Activated CD4-positive, alpha-beta T cell treated with anti-CD3 and anti-CD28 coated beads, Interleukin-2, amount 50 U/mL, for 1 hour (primary cell): ENCODE measurements at places on chromosomes 2 and 18.

GRCh38 chr2:159710601-159711180 lies 1.6 kb upstream of the MARCHF7 start:
- DNase-seq = no peak

GRCh38 chr2:64593035-64593655 lies 60.6 kb downstream of the SERTAD2 start:
- no peak for DNase-seq

GRCh38 chr2:46227022-46227421 lies 70.2 kb upstream of the EPAS1 start:
- DNase-seq = no peak

- no peak for DNase-seq
These were observed 2186.3 kb upstream of the CELF4 start for GRCh38 chr18:39751921-39752320.

- DNase-seq = peak; percentile 32
These were observed 25.2 kb downstream of the PDIA6 start for GRCh38 chr2:10787176-10787968.

GRCh38 chr2:118858485-118859156 lies 11.2 kb upstream of the EN1 start:
- no peak for DNase-seq

- DNase-seq = no peak
These were observed 245.4 kb upstream of the MEIS1 start for GRCh38 chr2:66189553-66189952.

GRCh38 chr2:220320326-220320725 lies 692.9 kb downstream of the SLC4A3 start:
- DNase-seq = no peak

DNA sequence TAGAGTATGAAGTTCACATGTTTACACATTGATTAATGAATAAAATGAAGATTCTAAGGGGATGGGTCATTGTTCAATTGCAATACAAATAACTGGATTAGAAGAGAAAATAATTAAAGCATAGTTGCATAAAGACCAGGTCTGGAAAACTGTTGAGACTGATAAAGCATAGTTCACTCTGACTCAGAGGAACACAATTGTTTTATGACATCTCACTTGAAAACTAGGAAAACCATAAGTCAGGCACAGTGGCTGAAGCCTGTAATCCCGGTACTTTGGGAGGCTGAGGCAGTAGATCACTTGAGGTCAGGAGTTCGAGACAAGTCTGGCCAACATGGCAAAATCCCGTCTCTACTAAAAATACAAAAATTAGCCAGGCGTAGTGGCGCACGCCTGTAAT lies 46.7 kb downstream of the PLA2R1 start:
- no peak for DNase-seq

DNA sequence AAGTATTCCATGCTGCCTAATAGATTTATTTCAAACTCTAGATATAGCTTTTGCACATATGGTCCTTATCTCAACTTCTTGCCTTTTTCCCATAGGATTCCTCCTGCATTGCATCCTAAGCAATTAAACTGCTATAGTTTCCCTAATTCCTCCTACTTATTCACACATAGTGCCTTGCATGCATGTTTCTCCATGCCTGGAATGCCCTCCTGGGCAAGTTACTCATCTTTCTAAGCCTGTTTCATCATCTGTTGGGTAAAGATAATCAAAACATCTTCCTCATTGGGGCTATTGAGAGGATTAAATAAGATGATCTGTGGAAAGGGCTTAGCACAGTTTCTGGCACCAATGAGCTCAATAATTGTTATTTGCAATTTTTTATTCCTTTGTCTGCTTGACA lies 726.5 kb downstream of the SLC4A3 start:
- DNase-seq = no peak

DNA sequence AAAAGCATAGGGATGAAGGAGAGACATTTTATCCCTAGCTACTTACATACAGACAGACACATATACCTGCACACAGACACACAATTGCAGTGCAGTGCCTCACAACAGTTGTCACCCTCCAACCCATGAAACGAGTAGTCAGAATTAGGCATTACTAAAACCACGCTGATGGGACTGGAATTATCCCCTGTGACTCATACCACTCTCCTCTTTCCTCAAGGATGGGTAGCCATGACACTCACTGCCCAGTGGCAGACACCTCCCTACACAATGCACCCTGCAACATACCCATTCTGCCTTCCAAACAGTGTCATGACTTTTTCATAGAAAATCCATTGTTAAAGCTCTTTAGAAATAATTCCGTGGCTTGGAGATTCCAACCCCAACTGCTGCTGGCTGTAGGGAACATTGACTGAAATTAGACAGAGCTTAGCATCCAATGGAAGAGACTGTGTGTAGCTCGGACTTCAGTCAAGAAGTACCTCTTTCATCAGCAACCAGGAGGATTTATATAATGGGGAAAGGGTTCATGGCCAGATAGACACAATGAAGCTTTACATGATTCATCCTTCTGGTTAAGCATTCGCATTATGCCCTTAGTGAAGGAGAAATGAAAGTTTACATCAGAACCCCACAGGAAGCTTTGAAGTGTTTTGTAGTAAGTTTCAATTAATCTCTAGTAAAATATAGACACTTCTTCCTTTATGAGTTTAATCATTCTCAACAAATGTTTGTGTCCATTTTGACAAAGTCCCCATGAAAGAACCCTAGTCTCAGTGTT lies 155.2 kb downstream of the FBXO15 start:
- DNase-seq = no peak

- DNase-seq = no peak
These were observed 48.4 kb upstream of the NARS1 start for GRCh38 chr18:57670046-57670445.

DNA sequence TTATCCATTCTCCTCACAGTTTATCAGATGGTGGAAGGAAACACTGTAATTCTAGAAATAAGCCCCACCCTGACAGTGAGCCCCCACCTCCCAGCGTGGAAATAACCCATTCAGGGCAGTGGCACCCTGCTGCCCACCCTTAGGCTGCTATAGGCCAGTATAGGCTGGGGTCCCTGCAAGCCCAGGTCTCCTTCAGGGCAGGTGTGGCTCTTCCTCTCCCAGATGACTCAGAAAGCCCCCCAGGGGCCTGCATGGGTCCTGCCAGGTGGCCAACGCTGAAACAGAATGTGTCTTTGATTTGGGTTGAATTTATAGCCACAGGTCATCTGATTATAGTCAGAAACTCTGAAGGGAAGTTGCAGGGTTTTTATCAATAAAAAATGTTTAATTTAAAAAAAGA lies 136.4 kb downstream of the SH3RF3 start:
- no peak for DNase-seq

GRCh38 chr2:86793752-86794151 lies 3.0 kb upstream of the CD8A start:
- no peak for DNase-seq

GRCh38 chr2:24163186-24163585 lies 11.7 kb upstream of the FAM228A start:
- no peak for DNase-seq

DNA sequence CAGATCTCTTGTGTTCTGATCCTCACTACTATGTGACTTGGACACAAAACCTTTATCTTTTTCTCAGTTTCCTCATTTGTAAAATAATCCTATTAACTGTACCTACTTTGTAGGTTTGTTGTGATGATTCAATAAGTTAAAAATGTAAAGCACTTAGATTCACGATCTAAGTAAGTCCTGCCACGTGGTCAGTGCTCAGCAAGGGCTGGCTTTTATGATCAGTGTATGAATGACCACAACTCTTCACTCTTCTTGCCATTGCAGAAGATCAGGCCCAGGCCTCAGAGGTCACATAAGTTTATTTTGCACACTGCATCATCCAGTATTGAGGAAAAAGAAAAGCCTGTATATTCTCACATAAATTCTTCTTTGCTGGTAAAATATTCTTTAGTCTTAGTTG lies 1192.5 kb upstream of the ACVR2A start:
- no peak for DNase-seq

DNA sequence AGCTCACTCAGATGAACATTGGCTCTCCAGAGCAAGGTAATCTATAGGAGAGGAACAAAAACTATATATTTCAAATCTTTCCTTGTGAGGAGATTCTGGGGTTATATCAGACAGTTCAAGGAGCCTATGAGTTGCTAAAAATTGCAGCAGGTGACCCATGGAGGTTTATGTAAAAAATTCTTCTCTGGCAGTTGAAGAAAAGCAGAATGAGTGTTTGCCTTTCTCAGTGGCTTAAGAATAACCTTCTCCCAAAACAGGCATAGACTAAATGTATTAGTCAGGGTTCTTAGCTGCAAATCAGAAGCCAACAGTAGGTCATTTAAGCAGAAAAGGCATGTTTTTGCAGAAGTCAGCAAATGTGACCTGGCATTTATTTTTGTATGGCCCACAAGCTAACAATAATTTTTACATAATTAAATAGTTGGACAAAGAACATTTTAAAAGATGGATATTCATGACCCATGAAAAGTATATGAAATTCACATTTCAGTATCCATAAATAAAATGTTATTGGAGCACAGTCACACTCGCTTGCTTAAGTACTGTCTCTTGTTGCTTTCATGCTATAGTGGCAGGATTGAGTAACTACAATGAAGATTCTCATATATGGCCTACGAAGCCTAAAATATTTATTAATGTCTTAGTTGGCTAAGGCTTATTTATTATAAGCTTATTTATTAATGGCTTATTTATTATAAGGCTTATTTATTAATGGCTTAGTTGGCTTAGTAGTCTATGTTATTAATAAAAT lies 93.4 kb upstream of the TLK1 start:
- DNase-seq = no peak

DNA sequence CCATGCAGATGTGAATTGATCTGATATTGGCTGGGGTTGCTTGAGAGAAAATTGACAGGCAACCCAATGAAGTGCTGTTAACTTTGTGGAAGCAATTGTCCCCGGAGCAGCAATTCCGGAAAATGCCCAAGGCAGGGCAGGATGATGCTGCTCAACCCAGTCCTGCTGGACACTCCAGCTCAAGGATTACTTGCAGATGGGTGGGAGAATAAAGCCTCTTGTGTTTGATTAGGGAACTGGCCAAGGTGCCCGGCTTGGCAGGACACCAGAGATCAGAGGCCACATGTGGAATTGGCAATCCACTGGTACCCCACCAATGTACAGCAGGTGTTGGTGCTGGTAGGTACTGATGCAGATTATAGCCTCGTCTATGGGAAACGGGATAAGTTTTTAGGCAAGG lies 12.3 kb upstream of the C2orf42 start:
- DNase-seq = no peak

GRCh38 chr2:96553176-96553956 lies 16.8 kb downstream of the ARID5A start:
- no peak for DNase-seq

GRCh38 chr2:70381235-70381634 lies 79.4 kb upstream of the FAM136A start:
- no peak for DNase-seq

DNA sequence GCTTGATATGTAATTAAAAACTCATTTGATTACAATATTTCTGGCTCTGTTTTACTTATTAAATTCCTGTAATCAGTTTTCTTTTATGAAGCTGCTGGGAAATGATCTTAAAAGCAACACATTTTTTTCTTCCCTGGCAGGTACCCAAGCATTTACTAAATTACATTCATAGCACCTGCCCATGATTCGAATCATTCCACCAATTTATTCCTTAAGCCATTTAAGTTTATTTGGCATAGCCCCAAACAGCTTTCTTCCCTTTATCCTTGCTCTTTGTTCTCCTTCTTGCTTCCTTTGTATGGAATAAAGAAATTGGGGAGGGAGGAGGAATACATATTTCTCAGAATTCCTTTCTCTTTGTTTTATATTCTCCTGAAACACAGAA lies 241.3 kb downstream of the AGPS start:
- no peak for DNase-seq

- no peak for DNase-seq
These were observed 23.5 kb downstream of the SLC8A1 start for GRCh38 chr2:40428439-40428838.

DNA sequence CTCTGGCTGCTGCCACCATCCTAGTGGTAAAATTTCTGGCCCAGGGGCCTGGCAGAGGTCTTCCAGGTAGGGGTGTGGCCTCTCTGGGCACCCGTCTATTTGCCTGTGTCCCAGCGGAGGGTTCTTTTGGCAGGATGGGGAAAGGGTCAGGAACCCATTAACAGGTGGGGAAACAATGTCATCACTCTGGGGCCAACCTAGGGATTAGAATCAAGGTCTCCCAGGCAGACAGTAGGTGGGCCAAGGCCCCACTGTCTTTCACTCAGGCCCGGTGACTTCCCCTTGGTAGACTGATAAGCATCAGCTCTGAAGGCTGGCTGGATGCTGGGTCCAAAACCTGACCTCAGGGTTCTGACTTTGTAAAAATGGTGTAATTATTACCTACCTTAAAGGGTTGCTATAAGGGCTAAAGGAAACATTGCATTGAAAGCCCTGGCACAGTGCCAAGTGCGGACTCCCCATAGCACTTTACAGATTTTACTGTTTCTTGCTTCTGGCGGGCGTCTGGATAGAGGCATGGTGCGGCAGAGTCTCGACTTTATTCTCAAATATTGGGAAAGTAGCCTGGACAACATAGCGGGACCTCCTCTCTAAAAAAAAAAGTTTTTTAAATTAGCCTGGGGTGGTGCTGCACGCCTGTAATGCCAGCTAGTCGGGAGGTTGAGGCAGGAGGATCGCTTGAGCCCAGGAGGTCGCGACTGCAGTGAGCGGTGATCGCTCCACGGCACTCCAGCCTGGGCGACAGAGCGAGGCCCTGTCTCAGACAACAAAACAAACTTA lies 2.2 kb downstream of the LBX2 start:
- DNase-seq = no peak

- DNase-seq = no peak
These were observed 660.7 kb upstream of the RAB6C start for GRCh38 chr2:129318581-129319421.

DNA sequence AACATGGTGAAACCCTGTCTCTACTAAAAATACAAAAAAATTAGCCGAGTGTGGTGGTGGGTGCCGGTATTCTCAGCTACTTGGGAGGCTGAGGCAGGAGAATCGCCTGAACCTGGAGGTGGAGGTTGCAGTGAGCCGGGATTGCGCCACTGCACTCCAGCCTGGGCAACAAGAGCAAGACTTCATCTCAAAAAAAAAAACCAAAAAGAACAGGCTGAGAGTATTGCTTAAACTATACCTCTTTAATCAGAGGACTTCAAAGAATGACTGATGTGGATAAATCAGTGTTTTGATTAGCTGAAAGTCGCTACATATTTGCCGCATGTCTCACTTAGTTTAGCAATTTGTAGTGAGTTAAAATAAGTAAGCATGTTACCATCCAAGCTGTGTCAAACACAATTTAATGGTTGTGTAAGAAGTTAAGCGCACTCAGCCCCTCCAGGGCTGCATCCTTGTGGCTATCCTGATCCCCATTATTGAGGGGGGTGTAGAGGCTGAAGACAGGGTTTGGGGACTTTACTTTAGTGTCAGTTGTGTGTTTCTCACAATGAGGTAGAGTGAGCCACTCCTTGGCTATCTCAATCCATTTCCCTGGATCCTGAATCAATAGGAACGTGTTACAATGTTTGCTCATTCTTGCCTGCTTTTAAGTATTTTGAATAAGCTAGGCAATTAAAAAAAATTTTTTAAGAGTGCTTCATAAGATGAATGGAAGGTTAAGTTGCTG lies 11.0 kb upstream of the FARP2 start:
- no peak for DNase-seq
